ENCODE measurements at places on chromosomes 16 and 17.

DNA sequence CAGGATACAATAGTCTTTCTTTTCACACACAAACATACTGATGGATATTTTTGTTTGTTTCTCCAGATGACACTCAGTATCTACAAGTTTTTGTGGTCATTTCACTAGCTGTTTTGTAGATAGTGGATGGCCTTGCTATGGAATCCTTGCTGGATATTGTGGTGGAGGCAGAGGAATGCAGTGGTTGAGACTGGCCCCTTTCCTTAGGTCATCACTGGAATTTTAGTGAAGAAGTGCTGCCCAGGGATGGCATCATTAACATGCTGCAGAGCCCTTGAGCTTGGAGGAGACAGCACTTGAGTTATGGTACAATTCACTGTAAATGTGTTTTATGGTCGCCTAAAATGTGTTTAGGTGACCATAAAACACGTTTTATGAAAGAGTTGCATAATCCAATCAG is 455.9 kb upstream of the HSBP1 start:
- no peak for DNase-seq

DNA sequence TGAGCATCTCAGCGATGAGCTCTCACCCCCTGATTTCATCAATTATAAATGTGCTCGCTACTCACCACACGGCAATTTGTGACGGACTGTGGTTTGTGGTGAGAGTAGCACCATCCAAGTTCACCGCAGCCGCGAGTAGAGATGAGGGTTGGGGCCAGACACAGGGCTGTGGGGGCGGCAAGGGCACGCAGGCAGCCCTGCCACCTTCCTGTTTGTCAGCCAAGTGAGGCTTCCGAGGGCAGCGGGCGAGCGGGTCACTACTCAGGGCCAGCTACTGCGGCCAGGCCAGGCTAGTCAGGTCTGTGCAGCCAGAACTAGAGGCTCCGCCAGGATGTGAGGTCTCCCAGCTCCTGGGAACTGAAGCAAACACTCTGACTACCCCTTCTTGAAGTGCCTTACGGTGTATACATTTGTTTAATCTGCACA is 39.6 kb upstream of the MEOX1 start:
- peak; percentile 74 for DNase-seq

DNA sequence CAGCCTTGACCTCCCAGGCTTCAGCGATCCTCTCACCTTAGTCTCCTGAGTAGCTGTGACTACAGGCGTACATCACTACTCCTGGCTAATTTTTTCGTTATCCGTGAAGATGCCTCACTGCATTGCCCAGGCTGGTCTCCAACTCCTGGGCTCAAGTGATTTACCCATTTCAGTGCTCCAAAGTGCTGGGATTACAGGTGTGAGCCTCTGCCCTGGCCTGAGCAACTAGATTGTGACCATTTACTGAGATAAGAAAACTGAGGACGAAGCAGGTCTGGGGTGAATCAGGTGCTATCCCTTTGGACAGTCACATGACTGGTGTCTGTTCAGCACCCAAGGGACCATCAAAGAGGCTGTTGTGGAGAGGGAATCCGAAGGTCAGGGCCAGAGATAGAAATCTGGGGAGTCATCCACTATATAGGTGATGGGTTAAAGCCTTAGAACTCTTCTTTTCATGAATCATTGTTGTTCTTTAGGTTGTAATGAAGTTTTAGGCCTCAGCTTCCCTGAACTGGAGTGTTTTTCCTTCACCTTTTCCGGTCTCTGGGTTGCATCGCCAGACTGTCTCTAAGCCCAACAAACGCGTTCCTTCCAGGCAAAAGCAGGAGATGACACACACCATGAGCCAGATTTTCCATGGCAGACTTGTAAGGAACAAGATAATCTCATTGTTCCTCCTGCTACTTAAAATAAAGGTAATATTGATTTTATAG is 62.5 kb downstream of the FTO start:
- no peak for DNase-seq

DNA sequence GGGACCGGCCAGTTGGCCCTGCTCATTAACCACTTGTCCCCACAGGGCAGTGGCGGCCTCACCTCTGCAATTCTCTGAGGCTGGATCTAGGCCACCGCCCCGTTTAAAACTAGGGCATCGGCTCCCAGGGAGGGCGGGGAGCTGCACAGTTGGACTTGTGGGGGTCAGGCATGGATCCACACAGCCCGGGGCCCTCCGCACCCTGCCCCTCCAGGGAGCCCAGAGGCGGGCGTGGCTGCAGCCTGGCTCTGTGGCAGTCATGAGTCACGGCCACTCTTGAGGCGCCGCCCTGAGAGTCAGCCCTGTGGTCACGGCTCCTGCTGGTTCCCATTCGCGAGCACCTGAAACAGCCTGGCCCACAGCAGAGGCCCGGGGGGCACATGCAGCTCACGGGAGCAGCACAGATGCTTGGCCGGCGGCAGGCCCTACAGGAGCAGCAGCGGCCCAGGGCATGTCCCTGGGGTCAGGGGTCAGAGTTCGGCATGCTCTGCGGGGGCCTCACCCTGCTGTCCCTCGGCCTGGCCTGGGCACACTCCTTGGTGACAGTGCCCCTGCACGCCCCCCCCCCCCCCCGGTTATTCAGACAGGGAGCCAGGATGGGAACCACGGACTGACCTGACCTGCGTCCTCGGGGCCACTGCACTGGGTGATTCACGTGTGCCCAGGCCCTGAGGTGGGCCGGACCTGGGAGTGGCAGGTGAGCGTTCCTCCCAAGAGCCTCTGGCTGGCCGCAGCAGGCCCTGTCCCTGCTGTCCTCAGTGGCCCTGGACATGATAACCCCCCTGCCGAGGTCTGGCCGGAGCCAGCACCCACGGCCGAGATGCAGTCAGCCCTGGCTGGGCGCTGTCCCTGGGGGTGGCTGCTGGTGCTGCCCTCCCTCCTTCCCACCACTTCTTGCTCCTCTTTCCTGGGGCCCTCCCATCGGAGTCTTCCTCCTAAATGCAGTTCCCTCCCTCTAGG is 8.2 kb downstream of the CAPN15 start:
- DNase-seq, result no peak

- DNase-seq, result peak; percentile 38
These were observed 539 bp upstream of the VAMP2 start for GRCh38 chr17:8162997-8163977.

- peak; percentile 92 for DNase-seq
These were observed at the start of gene PRKCB for GRCh38 chr16:23835390-23836077. Gene PRKCB, plus strand, starts transcription at chr16:23835983.

DNA sequence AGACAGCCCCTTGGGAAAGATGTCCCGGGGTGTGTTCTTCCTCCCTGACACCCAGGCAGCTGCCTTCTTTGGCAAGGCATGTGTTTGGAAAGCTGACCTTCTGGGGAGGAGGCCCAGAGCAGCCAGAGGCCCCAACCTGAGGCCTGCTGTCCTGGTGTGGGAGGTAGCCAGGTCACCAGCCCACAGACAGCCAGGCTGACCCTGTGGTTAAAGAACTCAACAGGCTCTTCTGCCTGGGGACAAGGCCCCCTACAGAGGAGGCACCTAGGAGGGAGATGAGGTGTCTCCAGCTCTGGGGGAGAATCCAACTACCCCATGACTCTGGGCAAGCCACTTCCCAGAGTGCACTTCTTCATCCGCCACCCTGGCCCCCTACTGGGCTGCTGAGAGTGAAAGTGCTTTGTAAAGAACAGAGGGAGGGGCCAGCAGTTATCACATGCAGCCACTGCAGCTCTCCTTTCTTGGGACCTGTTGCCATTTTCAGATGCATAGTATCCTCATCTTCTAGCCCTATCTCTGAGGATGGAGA is 13.1 kb upstream of the SREBF1 start:
- DNase-seq, result peak; percentile 87

- DNase-seq, result peak; percentile 69
These were observed 709 bp downstream of the STAT5A start for GRCh38 chr17:42288803-42289610.

- DNase-seq, result no peak
These were observed 13.7 kb downstream of the ZNF500 start for GRCh38 chr16:4753227-4753626.

DNA sequence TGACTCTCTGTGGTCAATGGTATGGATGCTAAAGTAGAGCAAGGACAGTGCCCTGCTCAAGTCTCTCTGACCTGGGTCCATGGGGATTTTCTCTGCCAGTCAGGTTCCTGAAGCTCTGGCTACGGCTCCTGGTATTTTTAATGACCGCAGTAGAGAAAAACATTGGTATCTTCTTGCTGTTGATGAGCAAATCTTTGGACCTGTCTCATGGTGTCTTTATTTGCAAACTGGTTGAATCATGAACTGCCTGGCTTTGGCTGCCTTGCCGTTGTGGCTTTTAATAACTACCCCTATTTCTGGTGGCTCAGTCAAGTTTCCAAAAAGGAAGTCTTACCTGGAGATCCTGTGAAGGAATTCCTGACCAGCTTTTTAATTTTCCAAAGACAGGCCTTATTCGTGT is 8.7 kb downstream of the FAM234A start:
- no peak for DNase-seq

GRCh38 chr17:69801368-69801767 is 273.7 kb upstream of the KCNJ16 start:
- DNase-seq, result no peak

DNA sequence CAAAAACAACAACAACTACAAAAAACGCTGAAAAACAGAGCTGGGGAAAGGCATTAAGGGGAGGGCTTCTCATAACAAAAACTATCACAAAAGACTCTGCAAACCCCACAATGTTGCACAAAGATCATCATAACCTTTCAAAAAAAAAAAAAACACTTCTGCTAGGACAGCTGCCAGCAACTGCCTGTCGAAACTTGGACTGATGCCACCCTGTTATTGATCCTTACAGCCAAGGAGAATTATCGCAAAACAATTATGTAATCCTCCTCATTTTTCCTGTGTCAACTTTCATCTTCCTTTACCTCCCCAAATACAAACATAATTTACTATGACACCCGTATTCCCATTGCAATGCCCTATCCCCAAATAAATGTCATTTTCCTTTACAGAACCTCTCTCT is 9.3 kb downstream of the CCDC40 start:
- DNase-seq, result no peak

GRCh38 chr17:725084-725483 is 7.3 kb upstream of the TLCD3A start:
- DNase-seq, result no peak

GRCh38 chr17:52145476-52145875 is 13.0 kb downstream of the CA10 start:
- DNase-seq, result no peak

DNA sequence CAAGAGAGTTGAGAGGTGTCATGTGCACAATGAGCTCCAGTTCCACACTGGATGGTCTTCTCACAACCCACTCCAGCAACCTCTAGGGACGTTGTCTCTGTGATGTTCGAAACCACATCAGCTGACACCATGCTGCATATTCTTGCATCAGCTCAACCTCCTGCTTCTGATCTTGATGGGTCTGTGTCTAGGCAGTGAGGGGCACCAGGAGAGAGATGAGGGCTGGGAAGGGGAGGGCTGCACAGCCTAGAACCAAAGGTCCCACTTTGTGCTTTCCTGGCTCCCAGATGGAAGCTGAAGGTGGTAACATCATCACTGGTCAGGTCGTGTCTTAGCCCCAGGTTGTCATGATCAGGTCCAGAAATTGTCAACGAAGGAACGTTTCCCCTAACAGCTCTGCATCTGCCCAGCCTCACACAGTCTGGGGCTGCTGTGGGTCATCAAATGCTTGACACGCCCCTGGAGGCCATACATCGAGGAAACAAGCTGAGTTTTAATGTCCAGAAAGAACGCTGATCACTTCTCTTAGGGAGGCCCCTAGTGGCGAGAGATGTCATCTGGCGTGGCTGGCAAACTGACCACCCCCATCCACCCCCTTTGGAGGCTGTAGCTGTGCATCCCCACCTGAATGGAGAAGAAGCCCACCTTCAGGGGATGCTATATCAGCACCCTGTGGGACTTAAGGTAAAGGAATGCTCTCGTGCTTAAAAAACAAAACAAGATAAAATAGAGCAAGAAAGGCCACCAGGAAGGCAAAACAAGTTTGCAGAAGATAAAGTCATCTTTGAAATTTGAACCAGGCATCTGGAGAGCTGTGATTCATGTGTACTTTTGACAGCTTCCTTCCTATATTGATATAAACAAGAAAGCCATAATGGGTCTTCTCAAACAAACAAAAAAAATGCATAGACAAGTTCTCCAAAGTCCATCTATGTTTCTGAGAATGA is 58.3 kb downstream of the WIPI1 start:
- peak; percentile 37 for DNase-seq

DNA sequence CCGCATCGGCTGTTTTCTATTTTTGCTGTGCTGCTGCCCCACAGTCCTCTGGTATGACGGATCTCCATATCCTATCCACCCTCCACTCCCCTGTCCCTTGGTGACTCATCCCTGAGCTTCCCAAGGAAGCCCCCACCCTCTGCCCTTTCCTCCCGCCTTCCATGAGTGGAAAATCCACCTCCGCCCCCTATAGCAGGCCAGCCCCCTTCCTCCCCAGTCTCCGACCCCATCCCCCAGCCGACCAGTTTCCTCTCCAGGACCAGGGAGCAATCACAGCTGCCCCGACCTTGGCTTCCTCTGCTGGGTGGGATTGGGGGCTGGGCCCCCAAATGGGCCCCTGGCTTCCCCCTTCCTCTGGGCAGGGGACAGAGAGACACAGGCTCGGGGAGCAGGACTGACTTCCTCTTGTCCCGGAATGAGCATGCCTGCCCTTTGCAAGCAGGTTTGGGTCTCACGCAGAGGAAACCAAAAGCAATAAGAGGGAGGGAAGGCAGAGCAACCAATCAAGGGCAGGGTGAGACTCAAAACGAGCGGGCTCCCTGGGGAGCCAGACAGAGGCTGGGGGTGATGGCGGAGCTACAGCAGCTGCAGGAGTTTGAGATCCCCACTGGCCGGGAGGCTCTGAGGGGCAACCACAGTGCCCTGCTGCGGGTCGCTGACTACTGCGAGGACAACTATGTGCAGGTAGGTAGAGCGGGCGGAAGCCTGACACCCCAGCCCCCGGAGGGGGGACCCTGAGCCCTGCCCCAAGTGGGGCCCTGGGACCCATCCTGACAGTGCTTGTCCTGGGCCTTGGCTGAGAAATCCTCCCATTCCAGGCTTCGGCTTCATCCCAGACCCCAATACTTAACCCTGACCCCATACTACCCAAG is at the start of the genes ABI3 and GNGT2:
TSS of gene ABI3 (plus strand) at position 550 of the 872 bp plus-strand sequence. CDS start at position 568, 18 bp downstream.
TSS of gene GNGT2 (minus strand) at position 417 of the 872 bp plus-strand sequence. CDS start 3,152 bp downstream, outside the sequence.
- DNase-seq, result peak; percentile 79

DNA sequence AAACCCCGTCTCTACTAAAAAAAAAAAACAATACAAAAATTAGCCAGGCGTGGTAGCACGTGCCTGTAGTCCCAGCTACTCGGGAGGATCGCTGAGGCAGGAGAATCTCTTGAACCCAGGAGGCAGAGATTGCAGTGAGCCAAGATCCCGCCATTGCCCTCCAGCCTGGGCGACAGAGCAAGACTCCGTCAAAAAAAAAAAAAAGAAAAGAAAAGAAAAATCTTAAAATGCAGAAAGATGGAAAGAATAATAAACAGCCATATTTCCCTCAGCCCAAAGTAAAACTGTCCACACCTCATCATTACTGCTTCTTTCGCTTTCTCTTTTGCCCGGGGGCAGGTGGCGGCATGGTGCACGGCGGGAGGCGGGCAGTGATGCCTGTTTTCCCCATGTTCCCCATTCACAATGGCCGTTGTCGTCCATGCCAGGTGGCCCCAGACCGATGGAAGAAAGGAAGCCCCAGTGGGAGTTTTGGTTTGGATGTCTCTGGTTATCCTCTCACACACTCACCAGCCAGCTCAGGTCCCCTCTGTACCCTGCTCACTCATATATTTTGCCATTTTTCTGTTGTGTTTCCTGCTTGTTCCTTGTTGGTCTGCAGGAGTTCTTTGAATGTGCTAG is 37.0 kb upstream of the PEMT start:
- DNase-seq, result peak; percentile 50
